ENCODE measurements at places on chromosomes 12 and 14. TPM values are rescaled to one million over a fixed set of nuclear protein-coding genes. Genes with fewer than 3 reads are reported as not detected.

OR4E2 gene
- not detected for total RNA-seq

SERPINA4 gene
- not detected for total RNA-seq

KLRC3 gene
- not detected for total RNA-seq

PYGL gene
- total RNA-seq = 112 TPM

MYF6 gene
- not detected for total RNA-seq

ZFHX2 gene
- 3.1 TPM for total RNA-seq

IAPP gene
- not detected for total RNA-seq

GRCh38 chr14:58129208-58129607, 22.8 kb downstream of the ARMH4 start:
- DNase-seq = no peak
- H3K4me1 ChIP-seq = no peaks in the 10 kb centered on the region
- H3K27me3 ChIP-seq = no peaks in the 10 kb centered on the region
- H3K4me3 ChIP-seq = no peak overlapping the region

GRCh38 chr12:72024613-72025012, 86.0 kb downstream of the TPH2 start:
- no peaks in the 10 kb centered on the region for H3K4me1 ChIP-seq

DNA sequence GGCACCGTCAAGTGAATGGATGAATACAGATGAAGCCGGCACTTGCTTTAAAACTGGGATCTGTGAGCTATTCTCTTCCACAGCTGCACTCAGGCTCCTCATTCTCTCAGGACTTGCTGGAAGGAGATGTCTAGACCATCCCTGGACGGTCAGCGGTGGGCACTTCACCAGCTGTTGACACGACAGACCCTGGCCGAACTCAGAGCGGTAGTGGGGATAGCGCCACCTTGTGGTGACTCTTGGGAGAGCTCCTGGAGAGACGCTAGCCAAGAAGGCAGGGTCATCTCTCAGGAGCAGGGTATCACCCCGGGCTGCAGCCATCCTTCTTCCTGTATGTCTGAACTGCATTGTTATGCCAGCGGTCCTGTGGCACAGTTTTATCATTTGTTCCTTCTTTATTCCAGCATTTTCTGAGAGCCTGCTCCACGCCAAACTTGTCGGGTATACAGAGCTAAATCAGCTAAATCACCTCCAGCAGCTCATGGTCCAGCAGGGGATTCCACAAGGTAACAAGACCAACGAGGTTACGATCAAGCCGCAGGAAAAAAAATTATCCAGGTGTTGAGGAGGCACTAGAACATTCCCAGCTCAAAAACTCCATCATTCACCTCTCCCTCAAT, 10.0 kb downstream of the WNT1 start:
- no peaks in the 10 kb centered on the region for H3K4me1 ChIP-seq
- H3K36me3 ChIP-seq = no peaks in the 10 kb centered on the region
- no peak overlapping the region for H3K4me3 ChIP-seq
- peaks cover 96% of the 10 kb centered on the region for H3K27me3 ChIP-seq
- no peak overlapping the region for H3K27ac ChIP-seq

DNA sequence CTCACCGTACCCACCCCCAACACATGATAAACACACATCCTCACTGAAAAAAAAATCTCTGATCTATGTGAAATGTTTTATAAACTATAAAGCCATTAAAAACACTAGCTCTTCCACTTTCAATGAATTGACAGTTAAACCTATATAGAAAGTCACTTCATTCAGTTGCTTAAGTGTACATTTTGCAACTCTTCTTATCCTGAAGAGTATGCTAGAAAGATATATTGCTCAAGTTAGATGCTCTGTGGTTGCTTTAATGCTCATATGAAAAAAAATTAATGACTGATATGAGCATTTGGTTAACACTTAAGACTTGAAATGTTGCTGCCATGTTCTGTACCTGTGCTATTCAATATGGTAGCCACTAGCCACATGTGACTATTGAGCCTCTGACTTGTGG, 21.0 kb upstream of the MIA2 start:
- H3K4me1 ChIP-seq = no peaks in the 10 kb centered on the region
- H3K36me3 ChIP-seq = no peaks in the 10 kb centered on the region
- H3K27ac ChIP-seq = no peak overlapping the region

GRCh38 chr12:82694970-82695369, 8.3 kb downstream of the TMTC2 start:
- no peak overlapping the region for H3K4me3 ChIP-seq
- no peak for DNase-seq
- no peaks in the 10 kb centered on the region for H3K27me3 ChIP-seq
- no peaks in the 10 kb centered on the region for H3K36me3 ChIP-seq
- H3K27ac ChIP-seq = no peak overlapping the region

DNA sequence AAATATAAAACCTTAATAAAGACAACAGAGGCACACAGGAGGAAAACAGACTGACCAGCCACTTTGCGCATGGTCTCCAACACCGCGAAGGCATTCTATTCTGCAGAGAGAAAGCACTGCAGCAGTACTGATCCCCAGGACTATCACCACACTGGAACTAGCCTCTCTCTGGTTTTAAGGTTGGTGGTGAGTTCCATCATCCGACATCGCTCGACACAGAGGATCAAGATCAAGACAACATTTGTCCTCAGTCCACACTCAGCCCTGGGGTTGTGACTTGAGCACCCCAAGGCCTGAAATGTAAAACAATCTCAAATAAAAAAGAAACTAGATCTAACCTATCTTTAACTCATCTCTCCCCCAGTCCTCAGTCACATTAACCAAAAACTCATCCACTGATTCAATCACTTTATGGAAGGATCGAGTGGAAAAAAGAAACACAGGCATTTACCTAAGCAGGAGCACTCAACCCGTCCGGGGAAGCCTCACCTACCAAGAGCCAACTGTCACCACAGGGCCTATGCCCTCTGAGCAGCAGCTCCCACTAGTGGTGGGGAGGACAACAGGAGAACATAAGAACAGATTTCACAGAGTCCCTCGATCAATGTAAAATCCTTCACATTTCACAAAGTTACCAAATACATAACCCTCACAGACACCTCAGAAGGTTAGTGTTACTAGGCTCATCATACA, 17.7 kb downstream of the STXBP6 start:
- H3K4me3 ChIP-seq = no peak overlapping the region
- no peaks in the 10 kb centered on the region for H3K27me3 ChIP-seq
- H3K27ac ChIP-seq = no peak overlapping the region

DNA sequence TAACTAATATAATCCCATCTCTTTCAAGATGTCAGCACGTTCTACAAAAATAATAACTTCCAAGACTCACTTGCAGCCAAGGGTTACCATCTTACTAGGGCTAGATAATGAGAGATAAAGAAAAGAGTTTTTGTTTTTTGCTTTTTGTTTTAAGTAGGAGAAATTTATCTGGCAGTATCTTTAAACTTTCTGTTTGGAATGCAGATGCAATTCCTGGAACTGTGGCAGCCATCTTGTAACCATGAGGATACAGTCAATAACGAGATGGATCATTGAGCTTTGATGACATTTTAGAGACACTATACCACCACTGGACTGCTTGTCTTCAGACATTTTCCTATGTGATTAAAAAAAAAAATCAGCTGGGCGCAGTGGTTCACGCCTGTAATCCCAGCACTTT, 171.2 kb upstream of the ARID2 start:
- no peak overlapping the region for H3K4me3 ChIP-seq
- no peaks in the 10 kb centered on the region for H3K36me3 ChIP-seq
- H3K4me1 ChIP-seq = no peaks in the 10 kb centered on the region
- H3K27ac ChIP-seq = no peak overlapping the region
- no peaks in the 10 kb centered on the region for H3K27me3 ChIP-seq

GRCh38 chr14:103404920-103405319, 19.7 kb downstream of the MARK3 start:
- DNase-seq = no peak
- H3K4me1 ChIP-seq = peaks cover 42% of the 10 kb centered on the region
- no peak overlapping the region for H3K27ac ChIP-seq
- peaks cover 39% of the 10 kb centered on the region for H3K36me3 ChIP-seq
- H3K4me3 ChIP-seq = no peak overlapping the region

- no peak overlapping the region for H3K4me3 ChIP-seq
- no peaks in the 10 kb centered on the region for H3K27me3 ChIP-seq
- no peaks in the 10 kb centered on the region for H3K4me1 ChIP-seq
Observed at GRCh38 chr12:65955452-65955851, 131.2 kb downstream of the HMGA2 start.

DNA sequence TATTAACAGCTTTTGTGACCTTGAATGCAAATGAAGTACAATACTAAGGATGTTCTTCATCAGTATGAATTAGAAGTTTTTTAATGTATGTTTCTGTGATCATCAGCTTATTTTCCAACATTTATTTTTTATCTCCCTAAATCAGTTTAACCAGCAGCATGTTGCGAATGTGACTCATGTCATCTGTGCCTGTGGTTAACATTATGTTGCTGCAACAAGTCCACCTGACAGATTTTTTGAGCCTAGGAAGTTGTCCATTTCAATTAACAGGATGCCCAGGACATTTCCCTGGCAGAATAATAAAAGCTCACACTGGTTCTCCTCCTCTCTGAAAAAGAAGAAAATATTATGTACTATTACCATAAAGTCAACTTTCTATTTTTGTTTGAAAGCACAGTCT, 155.5 kb downstream of the SYT1 start:
- no peak overlapping the region for H3K4me3 ChIP-seq
- no peak overlapping the region for H3K27ac ChIP-seq

DNA sequence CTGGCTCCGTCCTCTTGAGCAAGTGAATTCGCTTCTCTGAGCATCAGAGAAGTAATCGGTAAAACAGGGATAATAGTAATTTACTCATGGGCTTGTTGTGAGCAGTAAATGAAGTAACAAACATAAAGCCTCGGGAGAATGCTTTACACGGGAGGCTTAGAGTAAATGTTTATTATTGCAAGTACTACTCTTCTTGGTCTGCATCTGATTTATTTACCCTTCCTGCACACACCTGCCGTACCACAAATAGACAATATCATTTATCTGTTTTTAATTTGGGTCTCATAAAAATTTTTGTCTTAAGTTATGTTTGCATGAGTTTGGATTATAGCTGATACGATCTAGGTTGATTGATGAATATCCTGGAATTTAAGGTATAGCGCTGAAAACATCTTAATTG, 7.8 kb upstream of the COL2A1 start:
- H3K27ac ChIP-seq = no peak overlapping the region
- H3K4me1 ChIP-seq = no peaks in the 10 kb centered on the region
- no peak overlapping the region for H3K4me3 ChIP-seq
- DNase-seq = no peak
- peaks cover 40% of the 10 kb centered on the region for H3K27me3 ChIP-seq
- H3K36me3 ChIP-seq = no peaks in the 10 kb centered on the region

DNA sequence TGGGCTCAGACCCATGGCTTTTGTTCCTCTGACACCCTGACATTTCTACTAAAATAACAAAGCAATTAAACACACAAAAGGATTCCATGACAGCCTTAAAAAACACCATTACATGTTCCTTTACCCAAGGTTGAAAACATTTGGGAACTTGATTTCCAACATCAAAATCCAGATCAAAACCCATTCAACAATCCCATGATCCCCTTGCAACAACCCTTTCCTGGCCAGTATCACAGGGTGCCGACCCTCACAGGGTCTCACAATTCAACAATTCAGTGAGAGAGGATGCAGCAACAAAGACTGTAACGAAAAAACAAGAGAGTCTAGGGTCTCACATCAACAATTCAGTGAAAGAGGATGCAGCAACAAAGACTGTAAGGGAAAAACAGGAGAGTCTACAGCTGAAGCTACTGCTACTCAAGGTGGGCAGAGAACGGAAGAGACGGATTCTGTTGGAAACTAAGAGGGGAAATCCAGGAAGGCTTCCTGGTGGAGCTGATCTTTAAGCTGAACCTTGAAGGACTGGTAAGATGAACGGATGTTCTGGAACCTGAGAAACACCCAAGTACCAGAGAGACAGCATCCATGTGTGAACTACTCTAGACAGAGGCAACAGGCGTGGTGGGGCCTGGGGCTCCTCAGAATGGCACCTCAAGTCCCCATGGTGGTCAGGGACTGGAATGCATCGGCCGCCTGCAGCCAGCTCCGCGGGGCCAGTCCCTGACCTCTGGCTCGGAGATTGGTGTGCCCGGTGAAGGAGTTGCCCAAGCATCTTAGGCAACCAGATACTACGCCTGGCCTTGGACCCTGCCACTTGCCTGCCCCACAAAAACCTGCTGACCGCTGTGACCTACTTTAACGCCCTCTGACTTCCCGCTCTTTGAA, 22.7 kb upstream of the ZFP36L1 start:
- H3K4me1 ChIP-seq = peaks cover 54% of the 10 kb centered on the region
- H3K27me3 ChIP-seq = no peaks in the 10 kb centered on the region
- peak overlapping the region; percentile 45 for H3K4me3 ChIP-seq

- H3K27me3 ChIP-seq = no peaks in the 10 kb centered on the region
- H3K27ac ChIP-seq = peak overlapping the region; percentile 80
- no peaks in the 10 kb centered on the region for H3K36me3 ChIP-seq
- H3K4me3 ChIP-seq = no peak overlapping the region
- H3K4me1 ChIP-seq = no peaks in the 10 kb centered on the region
Observed at GRCh38 chr14:36021030-36021422, 155.5 kb downstream of the PTCSC3 start.

GRCh38 chr14:51006781-51007211, 62.5 kb upstream of the PYGL start:
- H3K36me3 ChIP-seq = no peaks in the 10 kb centered on the region
- H3K4me3 ChIP-seq = no peak overlapping the region
- H3K27me3 ChIP-seq = no peaks in the 10 kb centered on the region
- peak overlapping the region; percentile 88 for H3K27ac ChIP-seq
- DNase-seq = no peak

DNA sequence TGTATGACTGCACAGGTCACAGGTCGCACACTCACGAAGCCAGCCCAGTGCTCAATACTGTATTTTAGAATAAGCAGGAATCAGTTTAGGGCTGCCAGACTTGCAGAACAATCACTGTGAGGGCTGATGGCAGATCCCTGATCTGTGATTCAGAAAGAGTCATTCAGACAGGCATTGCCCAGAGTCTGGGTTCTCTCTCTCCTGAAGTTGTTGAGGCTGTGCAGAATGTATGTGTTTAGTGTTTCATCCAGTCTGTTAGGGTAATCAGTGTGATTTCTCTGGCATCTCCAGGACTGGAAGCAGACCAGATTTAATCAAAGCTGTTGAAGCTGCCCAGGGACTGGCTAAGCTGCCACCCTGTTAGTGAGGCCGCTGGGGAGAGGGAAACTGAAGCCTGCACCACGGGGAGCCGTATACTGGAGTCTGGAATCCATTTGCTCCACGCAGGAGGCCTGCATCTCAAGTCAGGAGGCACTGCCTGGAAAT, 69.3 kb downstream of the ETV6 start:
- H3K36me3 ChIP-seq = no peaks in the 10 kb centered on the region
- H3K4me3 ChIP-seq = no peak overlapping the region
- DNase-seq = no peak
- no peaks in the 10 kb centered on the region for H3K27me3 ChIP-seq
- H3K27ac ChIP-seq = no peak overlapping the region
- H3K4me1 ChIP-seq = peaks cover 17% of the 10 kb centered on the region

DNA sequence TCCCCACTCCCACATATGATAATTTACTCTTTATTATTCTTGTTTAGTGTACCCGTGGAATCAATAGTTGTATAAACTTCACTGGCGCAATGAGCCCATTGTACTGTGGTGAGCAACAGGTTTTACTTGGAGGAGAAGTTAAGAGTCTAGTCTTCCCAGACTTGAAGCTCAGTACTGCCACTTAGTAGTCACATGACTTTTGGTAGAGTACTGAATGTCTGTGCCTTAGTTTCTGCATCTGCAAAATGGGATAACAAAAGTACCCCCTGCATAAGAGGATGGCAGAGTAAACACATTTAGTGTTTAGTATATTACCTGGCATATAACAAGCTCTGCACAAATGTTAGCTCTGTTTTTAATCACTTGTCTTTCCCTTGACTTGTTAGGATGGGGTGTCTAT, 375.5 kb downstream of the VRK1 start:
- H3K27ac ChIP-seq = no peak overlapping the region
- H3K36me3 ChIP-seq = no peaks in the 10 kb centered on the region
- DNase-seq = no peak
- no peaks in the 10 kb centered on the region for H3K27me3 ChIP-seq
- H3K4me1 ChIP-seq = no peaks in the 10 kb centered on the region

All from tibial nerve (tissue), 4 donors.